ENCODE measurements at places on chromosomes 6 and 20. TPM values are rescaled to one million over a fixed set of nuclear protein-coding genes. Genes with fewer than 3 reads are reported as not detected.
A peak's percentile ranks its signal among the peaks of the same experiment; 100 is the strongest.

DNA sequence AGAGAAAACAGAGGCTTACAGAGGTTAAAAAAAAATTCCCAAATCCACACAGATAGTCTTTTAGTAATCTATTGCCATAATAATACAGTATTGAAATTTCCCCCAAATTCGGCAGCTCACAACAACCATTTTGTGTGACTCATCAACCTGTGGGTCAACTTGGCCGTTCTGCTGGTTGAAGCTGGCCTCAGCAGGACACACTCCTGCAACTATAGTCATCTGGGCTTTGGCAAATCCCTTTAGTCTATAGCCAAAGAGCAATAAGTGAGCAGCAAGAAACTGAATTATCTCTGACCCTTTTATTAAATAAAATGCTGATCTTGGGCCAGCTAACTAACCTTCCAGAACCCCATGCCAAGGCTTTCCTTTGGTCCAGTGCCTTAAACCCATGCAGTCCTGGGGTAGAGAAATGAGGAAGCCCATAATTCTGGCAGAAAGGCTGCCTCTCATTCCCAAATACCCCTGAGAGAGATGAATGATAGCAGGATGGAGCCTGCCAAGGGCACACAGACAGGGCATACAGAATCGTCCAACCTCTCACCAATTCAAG is 17.2 kb upstream of the SNAP25 start:
- H3K27me3 ChIP-seq, result no peaks in the 10 kb centered on the region
- H3K27ac ChIP-seq, result no peak overlapping the region
- no peaks in the 10 kb centered on the region for H3K4me1 ChIP-seq
- no peak for DNase-seq
- no peak overlapping the region for H3K4me3 ChIP-seq

DNA sequence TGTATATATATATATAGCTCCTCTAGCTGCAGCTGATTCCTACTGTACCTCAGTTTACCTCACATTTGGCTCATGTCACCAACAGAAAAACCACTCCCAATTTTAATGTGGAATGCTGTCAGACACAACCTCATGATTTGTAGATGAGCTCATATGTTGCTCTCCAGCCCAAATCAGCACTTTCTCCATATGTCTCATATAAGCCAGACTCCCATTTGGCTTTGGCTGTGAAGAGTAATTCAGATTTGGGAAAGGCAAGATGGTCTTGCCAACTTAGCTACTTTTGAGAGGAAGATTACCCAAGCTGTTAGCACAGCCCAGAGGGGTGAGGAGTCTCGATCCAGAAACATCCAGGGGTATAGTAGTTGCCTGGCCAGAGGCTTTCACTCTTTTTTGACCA is 342.2 kb upstream of the NT5E start:
- DNase-seq, result no peak
- no peaks in the 10 kb centered on the region for H3K4me1 ChIP-seq
- H3K27ac ChIP-seq, result no peak overlapping the region
- no peaks in the 10 kb centered on the region for H3K36me3 ChIP-seq
- H3K27me3 ChIP-seq, result no peaks in the 10 kb centered on the region

DNA sequence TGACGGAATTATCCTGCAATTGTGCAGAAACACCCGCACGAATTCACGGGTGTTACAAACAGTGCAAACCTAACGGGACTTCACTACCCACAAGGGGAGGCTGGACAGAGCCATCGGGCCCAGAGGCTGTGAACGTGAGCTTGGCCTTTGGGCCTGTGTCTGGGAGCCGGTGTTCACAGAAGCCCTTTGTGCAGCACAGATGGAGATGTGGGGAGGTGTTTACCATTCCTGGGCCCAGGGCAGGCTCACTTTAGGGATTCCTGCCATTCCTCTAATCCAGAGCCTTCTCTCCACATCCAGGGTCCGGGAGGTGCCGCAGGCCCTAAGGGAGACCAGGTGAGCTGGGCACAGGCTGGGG is 15.0 kb downstream of the COL9A3 start:
- no peak overlapping the region for H3K4me3 ChIP-seq
- no peaks in the 10 kb centered on the region for H3K36me3 ChIP-seq
- peak; percentile 13 for DNase-seq
- peak overlapping the region; percentile 31 for H3K27ac ChIP-seq

DNA sequence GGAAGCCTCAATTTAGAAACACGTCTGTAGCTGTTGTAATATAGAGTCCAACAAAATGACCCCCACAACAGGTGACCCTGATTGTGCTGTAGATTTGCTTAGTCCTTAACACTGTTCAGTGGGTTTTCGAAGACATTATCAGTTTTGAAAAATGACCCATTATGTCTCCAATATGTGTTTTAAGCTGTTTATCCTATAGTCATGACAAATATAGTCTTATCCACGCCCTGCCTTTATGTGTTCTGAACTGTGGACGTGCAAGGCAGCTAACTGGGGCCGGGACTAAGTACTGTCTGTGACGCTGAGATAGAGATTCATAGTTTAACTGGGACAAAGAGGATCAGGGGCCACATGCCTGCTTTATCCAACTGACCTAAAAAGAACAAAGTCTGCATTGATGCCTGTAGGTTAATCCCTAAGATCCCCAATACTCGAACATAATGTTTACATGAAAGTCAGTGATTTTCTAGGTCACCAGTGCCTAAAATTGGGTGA is 192.4 kb downstream of the CD83 start:
- H3K27ac ChIP-seq, result no peak overlapping the region
- DNase-seq, result no peak
- H3K27me3 ChIP-seq, result no peaks in the 10 kb centered on the region
- no peaks in the 10 kb centered on the region for H3K36me3 ChIP-seq
- H3K4me3 ChIP-seq, result no peak overlapping the region
- no peaks in the 10 kb centered on the region for H3K4me1 ChIP-seq

OR2J1 gene
- not detected for total RNA-seq

DNA sequence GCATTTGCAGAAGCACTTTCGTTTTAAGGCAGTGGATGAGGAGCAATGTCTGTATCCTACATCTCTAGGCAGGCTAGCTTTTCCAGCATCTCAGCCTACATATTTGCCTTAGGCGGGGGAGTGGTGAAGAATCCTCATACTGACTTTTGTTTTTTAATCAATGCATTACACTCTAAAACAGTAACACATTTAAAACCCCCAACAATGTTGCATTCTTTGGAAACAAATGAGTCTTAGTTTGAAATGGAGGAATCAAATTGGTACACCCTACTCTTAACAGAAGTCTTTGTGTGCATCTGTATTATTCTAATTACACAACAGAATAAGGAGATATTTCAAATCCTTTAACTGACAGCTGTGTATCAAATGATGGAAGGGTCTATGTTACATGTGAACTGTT is 9.0 kb downstream of the NKAIN2 start:
- H3K27ac ChIP-seq, result no peak overlapping the region
- no peak overlapping the region for H3K4me3 ChIP-seq
- no peaks in the 10 kb centered on the region for H3K36me3 ChIP-seq
- peaks cover 10% of the 10 kb centered on the region for H3K27me3 ChIP-seq
- DNase-seq, result no peak
- H3K4me1 ChIP-seq, result no peaks in the 10 kb centered on the region

Measured in heart left ventricle (tissue), 16 donors.